ENCODE measurements at places on chromosomes 11 and 22.

GRCh38 chr11:96330511-96330859, 12.5 kb downstream of the MAML2 start:
- DNase-seq, result no peak

DNA sequence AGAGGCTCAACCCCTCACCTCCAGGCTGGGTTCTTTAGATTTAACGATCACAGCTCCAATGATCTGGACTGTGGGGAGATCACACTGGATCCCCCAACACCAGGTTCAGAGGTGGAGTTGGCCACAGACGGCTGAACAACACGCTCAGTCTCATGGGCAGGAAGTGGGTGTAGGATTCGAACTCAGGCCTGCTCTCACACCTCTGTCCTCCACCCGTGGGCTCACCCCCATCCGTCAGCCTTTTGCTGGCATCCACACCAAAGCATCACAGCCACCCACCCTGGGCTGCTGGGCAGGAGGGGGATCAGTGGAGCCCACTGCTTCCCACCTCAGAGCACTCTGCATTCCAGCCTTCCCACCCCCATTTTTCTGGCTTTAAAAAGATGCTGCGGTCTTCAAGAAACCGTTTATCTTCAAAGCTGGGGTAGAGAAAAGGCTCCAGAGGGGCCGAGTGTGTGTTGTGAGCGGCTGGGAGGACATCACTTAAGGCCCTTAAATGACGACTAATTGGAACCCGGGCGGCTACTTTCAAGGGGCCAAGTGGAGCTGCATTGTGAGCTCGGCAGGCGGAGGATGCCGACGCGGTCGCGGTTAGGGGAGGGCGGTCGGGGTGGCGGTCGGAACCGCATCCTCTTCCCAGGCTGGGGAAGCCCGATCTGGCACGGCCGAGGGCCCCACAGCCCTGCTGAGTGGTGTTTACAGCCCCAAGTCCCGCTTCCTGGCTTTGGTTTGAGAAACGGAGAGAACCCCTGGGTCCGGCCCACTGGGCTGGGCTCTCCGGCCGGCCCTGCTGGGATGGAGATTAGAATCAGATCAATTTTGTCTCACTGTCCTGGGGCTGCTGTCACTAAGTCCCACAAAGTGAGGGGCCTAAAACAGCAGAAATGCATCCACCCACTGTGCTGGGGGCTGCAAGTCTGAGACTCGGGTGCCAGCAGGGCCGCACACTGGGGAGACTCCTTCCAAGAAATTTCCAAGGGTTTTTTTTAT, 15.9 kb upstream of the FGF3 start:
- DNase-seq, result no peak

- no peak for DNase-seq
These were observed 26.9 kb upstream of the GRAMD4 start for GRCh38 chr22:46593211-46593681.

DNA sequence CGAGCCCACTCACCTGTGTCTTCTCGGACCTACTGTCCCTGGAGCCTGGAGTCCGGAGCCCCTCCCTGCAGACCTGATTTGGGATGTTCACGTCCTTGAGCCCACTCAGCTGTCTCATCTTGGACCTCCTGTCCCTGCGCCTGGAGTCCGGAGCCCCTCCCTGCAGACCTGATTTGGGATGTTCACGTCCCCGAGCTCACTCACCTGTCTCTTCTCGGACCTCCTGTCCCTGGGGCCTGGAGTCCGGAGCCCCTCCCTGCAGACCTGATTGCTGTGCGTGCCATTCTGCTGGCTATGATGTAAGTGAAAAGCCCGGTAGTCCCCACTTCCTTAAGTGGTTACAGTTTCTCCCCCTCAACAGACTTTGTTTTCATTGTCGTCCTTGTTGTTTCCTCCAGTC, 867.1 kb downstream of the BRD1 start:
- DNase-seq, result no peak

DNA sequence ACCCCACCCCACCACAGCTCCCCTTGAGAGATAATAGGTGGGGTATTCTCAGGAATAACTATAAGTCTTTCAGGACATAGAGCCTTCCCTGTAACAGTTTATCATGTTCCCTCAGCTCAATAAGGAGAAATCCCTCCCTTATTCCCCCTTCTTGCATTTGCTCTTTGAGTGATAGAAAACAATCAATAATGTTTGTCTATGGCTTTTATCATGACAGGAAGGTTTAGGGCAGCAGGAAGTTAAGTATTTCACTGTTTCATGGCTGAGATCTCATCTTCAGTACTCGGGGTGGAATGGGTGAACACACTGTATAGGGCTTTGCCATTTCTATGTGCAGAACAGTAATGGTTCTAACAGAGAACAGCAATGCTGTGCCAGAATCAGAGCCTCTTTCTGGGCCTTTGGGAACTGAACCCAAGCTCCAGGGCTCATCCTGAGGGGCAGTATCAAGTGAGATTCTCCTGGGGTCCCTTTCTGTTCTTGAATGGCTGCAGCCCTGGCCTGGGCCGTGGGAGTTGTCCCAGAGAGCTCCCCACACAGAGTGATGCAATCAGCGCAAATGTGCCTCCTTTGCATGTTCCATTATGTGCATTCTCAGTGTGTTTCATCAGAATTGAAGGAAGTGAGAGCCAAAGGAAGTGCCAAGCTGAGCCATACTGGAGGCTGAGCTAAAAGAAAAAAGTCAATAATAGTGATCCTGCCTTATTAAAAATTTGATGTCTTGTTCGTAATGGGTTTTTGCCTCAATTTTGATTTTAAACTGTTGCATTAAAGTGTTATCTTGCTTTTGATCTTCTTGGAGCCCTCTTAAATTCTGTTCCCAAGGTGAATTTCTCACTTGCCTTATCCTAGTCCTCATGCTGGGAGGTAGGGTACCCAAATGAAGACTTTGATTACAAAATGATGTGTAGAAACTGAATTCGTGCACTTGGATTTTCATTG, 2.9 kb upstream of the CYP2R1 start:
- peak; percentile 94 for DNase-seq

- DNase-seq, result peak; percentile 17
These were observed 384.7 kb downstream of the DCDC1 start for GRCh38 chr11:30984827-30985226.

- DNase-seq, result peak; percentile 60
These were observed at the start of gene PYGM for GRCh38 chr11:64759722-64760719. Gene PYGM, minus strand, starts transcription at chr11:64759974. Its CDS starts 76 bp downstream, at chr11:64759898.

GRCh38 chr11:17386331-17387084, 2.0 kb downstream of the KCNJ11 start:
- DNase-seq, result peak; percentile 51

Measured in fibroblast of pulmonary artery (primary cell).